ENCODE measurements at places on chromosomes 3 and 15.

DNA sequence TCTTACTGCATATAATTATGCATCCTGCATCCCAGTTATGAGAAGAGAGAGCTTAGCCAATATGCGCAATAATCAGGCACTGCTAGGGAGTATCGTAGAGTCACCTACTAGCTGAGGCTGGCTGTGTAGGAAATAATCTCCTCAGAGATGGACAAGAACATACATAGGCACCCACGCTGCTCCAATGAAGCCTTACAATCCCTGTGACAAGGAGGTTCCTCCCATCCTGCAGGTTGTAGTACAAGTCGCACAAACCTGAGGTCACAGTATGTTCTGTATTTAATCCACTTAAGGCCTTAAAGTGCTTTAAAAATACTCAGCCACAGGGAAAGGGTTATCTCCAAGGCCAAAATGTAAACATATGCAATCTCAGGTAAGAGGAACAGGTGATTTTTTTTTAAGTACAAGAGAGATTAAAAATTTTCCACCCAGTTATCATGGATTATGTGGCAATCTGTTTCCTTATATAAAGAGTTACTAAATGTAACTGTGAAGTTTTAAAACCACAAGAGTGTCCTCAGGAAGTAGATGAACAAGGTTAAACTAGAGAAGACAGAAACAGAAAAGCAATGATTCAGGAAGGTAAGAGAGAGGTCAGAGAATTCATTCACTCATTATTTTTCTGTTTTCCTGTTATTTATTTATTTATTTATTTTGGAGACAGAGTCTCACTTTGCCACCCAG is 7.5 kb upstream of the COLQ start:
- peak; percentile 79 for DNase-seq

GRCh38 chr3:119222391-119222790 is 18.3 kb downstream of the B4GALT4 start:
- no peak for DNase-seq

DNA sequence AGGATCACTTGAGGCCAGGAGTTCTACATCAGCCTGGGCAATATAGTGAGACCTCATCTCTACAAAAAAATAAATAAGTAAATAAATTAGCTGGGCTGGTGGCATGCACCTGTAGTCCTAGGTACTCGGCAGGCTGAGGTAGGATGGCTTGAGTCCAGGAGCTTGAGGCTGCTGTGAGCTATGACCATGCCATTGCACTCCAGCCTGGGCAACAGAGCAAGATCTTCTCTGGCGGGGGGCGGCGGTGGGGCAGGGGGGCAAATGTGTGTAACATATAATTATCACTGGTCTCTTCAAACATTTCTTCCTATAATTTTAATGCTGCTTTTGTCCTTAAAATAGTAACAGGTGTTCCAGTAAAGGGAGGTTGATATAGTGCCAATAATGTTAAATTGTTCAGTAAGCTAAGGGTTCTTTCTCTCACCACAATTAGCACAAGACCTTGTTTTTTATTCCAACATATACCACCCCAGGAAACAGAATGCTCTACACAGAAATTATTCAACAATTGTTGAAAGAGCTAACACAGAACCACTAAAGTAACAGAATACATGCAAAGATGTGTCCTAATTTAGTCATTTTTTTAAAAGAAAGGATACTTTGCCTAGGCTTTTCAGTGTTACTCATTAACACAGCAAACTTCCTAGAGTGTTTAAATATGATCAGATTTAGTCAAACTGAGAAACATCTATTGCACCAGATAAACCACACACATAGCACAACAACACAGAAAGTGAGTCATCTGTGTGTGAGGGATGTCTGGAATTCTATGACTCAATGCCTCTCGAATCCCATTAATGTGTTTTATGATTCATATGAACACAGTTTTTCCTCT is 29.1 kb downstream of the ANKRD28 start:
- no peak for DNase-seq

- DNase-seq: no peak
Measured at GRCh38 chr3:6125520-6125919, 735.4 kb upstream of the GRM7 start.

DNA sequence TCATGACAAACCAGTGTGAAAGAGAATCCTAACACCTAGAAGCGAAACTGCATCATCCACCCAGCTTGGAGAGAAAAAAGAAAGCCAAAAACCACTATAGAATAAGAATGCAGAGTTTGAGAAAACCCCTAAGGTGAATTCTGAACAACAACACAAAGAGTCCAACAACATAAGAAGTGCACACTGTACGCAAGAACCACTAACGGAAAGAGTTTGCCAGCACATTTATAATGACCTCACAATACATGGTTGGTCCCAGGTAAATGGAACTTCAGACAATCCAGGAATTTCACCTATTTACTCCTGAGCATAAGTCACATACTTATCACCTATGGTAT is 128.3 kb upstream of the BHLHE40 start:
- no peak for DNase-seq

GRCh38 chr3:185297867-185298266 is 44.0 kb upstream of the EHHADH start:
- DNase-seq: no peak

GRCh38 chr3:4476496-4476895 is 9.4 kb upstream of the SUMF1 start:
- no peak for DNase-seq

GRCh38 chr15:95845862-95846515 is 484.5 kb upstream of the NR2F2 start:
- DNase-seq: no peak

DNA sequence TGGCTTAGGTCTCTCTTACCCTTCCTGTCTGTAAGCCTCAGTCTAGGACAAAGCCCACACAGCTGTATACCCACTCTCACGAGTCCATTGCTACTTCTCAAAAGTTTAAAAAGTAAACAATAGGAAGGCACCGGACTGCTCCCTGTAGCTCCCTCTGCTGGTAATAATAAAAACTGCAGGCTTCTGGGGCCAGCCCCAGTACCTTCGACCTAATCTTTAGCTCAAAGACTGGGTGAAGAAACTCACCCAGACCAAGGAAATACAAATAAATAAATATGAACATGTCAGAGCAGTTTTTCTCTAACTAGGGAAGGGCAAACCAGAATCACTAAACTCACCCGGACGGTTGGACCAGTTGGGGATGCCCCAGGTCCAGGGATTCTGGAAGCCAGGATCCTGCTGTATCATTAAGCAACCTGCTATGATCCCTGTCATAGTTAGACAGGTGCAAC is 5.0 kb downstream of the FAM219B start:
- peak; percentile 72 for DNase-seq
